ENCODE measurements at places on chromosomes 12 and 14.

DNA sequence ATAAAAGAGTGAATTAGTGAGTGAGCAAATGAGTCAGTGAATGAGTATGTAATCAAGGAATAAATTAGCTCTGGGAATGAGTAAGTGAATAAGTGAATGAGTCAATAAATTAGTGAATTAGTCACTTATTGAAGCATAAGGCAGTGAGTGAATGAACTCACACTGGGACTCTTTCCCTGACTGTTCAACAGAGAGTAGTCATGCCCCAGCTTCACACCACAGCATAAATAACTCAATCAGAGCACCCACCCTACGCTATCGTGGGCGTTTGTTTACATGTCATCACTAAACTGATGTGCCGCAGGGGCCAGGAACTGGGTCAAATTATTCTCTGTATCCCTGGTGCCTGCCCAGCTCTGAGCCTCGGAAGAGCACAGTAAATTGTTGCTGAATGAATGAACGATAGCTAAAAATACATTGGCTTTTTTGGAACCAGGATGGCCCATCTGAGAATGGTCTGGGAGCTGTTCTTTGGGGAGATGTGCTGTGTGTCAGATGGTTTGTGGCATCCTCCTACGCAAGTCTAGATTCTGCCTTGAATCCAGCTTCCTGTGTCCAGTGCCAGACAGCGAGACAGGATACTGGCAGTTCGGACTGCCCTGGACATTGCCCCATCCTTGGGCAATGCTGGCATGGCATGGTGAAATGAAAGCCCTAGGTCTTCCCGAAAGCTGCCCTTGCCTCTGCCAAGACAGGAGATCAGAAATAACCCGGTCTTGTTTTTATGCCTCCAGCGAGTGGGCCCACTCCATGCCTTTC, 98.0 kb upstream of the RTL1 start:
- no peak for DNase-seq

- peak; percentile 15 for DNase-seq
These were observed 250.9 kb upstream of the OR4E1 start for GRCh38 chr14:21924479-21924878.

- no peak for DNase-seq
These were observed 4.3 kb downstream of the NUAK1 start for GRCh38 chr12:106134294-106134949.

GRCh38 chr14:66652525-66653106, 144.7 kb downstream of the GPHN start:
- DNase-seq = no peak

DNA sequence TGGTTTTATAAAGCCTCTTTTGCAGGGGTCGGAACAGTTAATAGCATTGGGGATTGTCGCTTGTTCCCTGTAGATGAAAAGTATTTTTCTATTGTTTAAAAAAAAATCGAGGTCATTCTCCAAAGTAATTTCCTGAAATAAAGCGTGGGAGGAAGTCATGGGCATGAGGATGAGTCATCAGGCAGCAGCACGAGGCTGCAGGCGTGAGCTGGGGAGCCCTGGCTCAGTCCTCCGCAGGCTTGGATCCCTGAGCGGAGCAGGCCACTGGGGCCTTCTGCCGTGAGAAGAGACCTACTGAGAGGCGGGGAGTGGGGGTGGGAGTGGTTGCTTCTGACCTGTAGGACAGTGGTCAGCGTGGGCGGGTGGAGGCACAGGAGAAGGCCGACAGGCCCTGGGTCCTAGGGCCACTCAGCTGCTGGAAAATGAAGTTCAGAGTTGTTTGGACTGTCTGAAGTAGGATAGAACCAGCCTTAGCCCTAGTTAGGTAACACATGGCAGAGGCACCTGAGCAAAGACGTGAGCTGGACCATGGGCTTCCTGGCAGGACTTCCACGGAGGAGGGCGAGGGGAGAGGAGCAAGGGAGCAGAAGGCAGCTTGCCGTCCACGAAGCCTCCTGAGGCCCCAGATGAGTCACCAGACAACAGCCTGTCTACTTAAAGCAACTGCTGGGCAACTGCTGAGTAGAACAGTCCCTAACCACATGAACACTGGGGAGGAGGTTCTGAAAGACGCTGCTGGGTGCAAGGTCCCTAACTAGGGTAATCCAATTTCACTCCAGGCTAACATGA, 21.1 kb upstream of the LGALS3 start:
- DNase-seq = no peak

GRCh38 chr12:131994589-131994988, 44.8 kb downstream of the EP400 start:
- DNase-seq = no peak

- DNase-seq = no peak
These were observed 403.0 kb downstream of the SYT1 start for GRCh38 chr12:79267580-79267979.

- DNase-seq = no peak
These were observed 1.4 kb upstream of the GABARAPL1 start for GRCh38 chr12:10211101-10211939.

DNA sequence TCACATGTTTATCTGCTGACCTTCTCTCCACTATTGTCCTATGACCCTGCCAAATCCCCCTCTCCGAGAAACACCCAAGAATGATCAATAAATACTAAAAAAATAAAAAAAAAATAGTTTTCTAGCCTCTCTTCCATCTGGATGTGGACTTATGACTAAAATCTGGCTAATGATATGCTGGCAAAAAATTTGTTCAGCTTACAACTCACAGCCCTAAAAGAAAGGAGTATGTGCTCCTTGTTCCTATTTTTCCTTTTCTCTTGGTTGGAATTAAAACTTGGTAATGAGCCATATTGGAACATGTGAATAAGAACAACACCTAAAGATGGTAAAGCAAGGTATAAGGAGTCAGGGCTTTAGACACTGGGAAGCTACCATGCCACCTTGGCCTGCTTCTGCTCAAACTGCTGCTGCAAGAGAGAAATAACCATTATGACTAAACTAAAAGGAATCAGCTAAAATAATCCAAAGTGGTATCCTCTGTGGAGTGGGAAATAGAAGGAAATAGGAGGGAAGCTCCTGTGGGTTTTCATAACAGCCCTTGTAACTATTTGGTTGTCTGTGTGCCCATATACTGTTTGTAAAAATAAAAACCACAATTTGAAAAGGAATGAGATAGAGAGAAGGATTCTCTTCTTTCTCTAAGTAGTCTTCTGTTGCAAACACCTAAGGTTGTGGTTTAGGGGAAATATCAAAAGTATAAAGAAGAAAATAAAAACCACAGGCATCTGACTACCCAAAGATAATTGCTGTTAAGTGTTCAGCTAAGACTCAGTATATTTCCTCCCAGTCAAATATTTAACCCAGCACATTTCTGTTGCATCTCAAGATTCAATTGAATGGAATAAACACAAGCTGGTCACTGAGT, 53.8 kb downstream of the SDR9C7 start:
- no peak for DNase-seq

DNA sequence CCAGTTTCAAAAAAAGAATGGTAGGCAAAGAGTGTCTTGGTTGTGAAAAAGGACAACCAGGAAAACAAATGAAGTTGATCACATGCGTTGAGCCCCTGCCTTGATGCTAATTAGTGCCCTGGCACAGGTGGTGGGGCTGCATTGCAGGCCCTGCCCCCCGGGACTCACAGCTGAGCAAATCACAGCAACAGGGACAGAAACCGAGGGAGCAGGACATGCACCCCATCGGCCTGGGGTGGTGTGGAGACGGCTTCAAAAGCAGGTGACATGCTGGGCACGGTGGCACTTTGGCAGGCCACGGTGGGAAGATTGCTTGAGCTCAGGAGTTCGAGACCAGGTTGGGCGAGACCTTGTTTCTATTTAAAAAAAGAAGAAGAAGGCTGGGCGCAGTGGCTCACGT, 1.1 kb upstream of the PAPLN start:
- DNase-seq = no peak

DNA sequence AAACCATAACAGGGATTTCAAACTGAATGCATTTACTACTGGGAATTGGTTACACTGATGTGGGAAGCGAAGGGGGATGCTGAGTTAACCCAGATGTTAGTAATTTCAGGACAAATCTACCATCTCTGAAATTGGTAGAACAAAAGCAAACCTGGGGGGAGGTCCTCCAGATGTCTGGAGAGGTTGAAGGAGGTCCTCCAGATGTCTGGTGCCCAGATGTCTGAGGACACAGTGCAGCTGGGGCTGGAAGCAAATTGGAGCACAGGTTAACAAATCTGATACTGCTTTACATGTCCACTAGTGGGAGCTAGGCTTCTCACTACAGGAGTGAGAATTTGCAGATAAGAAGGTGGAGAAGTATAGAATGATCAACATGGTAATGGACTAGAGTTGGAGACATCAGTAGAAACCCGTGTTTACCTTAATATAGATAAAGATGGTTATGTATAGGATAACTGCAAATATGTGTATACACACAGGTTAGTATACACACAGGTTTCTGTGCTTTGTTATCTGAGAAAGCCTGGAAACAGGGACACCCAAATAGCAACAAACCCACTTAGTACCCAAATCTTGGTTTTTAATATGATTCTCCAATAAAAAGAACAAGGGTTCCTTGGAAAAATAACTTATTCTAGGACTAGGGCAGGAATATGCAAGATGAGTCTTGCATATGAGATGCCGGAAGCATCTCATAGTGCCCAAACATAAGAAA, 162.5 kb downstream of the C12orf50 start:
- no peak for DNase-seq

All from iPS DF 19.7 (cell line).